Forelimb muscle (tissue), 1 donor: ENCODE measurements at places on chromosomes 3 and 15. TPM values are rescaled to one million over a fixed set of nuclear protein-coding genes. Genes with fewer than 3 reads are reported as not detected.

NUP210 gene
- 8.7 TPM for polyA plus RNA-seq

GUCA1C gene
- polyA plus RNA-seq: not detected

MESP2 gene
- 0.35 TPM for polyA plus RNA-seq

ZNF654 gene
- 10.0 TPM for polyA plus RNA-seq

ARL8B gene
- 39.9 TPM for polyA plus RNA-seq

FAM227B gene
- polyA plus RNA-seq: 7.7 TPM

SNTN gene
- not detected for polyA plus RNA-seq

TMEM207 gene
- not detected for polyA plus RNA-seq

CELF6 gene
- 1.7 TPM for polyA plus RNA-seq

ZBBX gene
- 0.20 TPM for polyA plus RNA-seq

LMCD1 gene
- polyA plus RNA-seq: 253 TPM

ARGFX gene
- not detected for polyA plus RNA-seq

SLC28A1 gene
- polyA plus RNA-seq: 0.39 TPM

ZKSCAN7 gene
- 6.7 TPM for polyA plus RNA-seq

GPR160 gene
- polyA plus RNA-seq: 2.7 TPM

ZBTB47 gene
- 36.9 TPM for polyA plus RNA-seq

ENTPD3 gene
- polyA plus RNA-seq: 0.46 TPM

CYP1A2 gene
- polyA plus RNA-seq: 0.10 TPM

RASGRF1 gene
- 0.13 TPM for polyA plus RNA-seq

TMEM108 gene
- polyA plus RNA-seq: 18.6 TPM

CEMIP gene
- polyA plus RNA-seq: 2.4 TPM

LRRC3B gene
- 10.0 TPM for polyA plus RNA-seq

ACSBG1 gene
- 0.18 TPM for polyA plus RNA-seq

ZCWPW2 gene
- polyA plus RNA-seq: 1.7 TPM

FRMD5 gene
- 0.42 TPM for polyA plus RNA-seq

ATP10A gene
- polyA plus RNA-seq: 2.9 TPM

GOLGA6A gene
- polyA plus RNA-seq: 0.53 TPM

RPL22L1 gene
- polyA plus RNA-seq: 61.7 TPM

FBXO40 gene
- 3.4 TPM for polyA plus RNA-seq

KLHL6 gene
- 1.5 TPM for polyA plus RNA-seq

TTLL13 gene
- 0.20 TPM for polyA plus RNA-seq

TMC3 gene
- 0.08 TPM for polyA plus RNA-seq

ZIC4 gene
- polyA plus RNA-seq: 8.5 TPM
